ENCODE measurements at places on chromosomes 11 and 22. TPM values are rescaled to one million over a fixed set of nuclear protein-coding genes. Genes with fewer than 3 reads are reported as not detected.

The FAM227A gene
- total RNA-seq, result 9.8 TPM

The ISX gene
- 0.06 TPM for total RNA-seq

The VSIG10L2 gene
- total RNA-seq, result 0.23 TPM

The NCF4 gene
- total RNA-seq, result 13.8 TPM

The DEFB131B gene
- not detected for total RNA-seq

The TMEM179B gene
- 43.4 TPM for total RNA-seq

The PRMT3 gene
- total RNA-seq, result 24.0 TPM

The MS4A12 gene
- total RNA-seq, result not detected

The MIOX gene
- total RNA-seq, result 5.4 TPM

The F2 gene
- total RNA-seq, result 0.35 TPM

The BET1L gene
- total RNA-seq, result 25.4 TPM

The TUBA8 gene
- total RNA-seq, result 8.2 TPM

The OR52E8 gene
- total RNA-seq, result not detected

The ACTN3 gene
- 37.8 TPM for total RNA-seq

The HTATIP2 gene
- 2.1 TPM for total RNA-seq

The KCTD14 gene
- total RNA-seq, result 7.8 TPM

The APOBEC3B gene
- total RNA-seq, result 2.6 TPM

The MISFA gene
- 6.1 TPM for total RNA-seq

The NAALADL1 gene
- 20.2 TPM for total RNA-seq

The CDC45 gene
- 11.9 TPM for total RNA-seq

The PNPLA2 gene
- 76.7 TPM for total RNA-seq

The ALX4 gene
- total RNA-seq, result 0.29 TPM

The CARD16 gene
- 1.8 TPM for total RNA-seq

The RAB36 gene
- total RNA-seq, result 12.9 TPM

The TRIM51G gene
- total RNA-seq, result not detected

The KRTAP5-2 gene
- total RNA-seq, result not detected

The CRYBB2 gene
- total RNA-seq, result not detected

The MRPL49 gene
- 57.1 TPM for total RNA-seq

The FANCF gene
- total RNA-seq, result 17.9 TPM

The MS4A6A gene
- total RNA-seq, result 50.2 TPM

The FTH1 gene
- 658 TPM for total RNA-seq

The ZDHHC8 gene
- 20.7 TPM for total RNA-seq

The HBE1 gene
- 23.8 TPM for total RNA-seq

The PRR5L gene
- total RNA-seq, result 30.7 TPM

The KREMEN1 gene
- total RNA-seq, result 41.0 TPM

The OSBPL5 gene
- 41.8 TPM for total RNA-seq

The HTR3A gene
- 0.18 TPM for total RNA-seq

The CLDN5 gene
- total RNA-seq, result 91.8 TPM

The CASTOR1 gene
- 14.1 TPM for total RNA-seq

The AIP gene
- total RNA-seq, result 65.4 TPM

The WNT7B gene
- 16.3 TPM for total RNA-seq

All from metanephros (tissue), 2 donors.